ENCODE measurements at places on chromosomes 5 and 9.

DNA sequence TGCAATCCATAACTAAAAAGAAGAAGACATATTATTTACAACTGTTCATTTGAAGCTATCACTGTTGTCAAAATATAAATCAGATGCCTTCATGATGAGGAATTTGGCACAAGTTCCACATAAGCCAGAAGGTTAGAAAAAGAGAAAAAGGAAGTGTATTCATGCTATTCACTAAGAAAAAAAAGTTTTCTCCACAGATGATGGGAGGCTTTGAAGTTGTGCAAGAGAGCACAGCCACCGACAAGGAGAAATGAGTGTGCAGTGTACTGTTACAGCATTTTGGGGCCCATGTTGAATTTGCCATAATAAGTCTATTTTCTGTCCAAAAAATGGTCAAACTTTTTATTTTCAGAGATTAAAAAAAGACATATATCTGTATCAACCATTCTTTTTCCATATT lies 32.9 kb upstream of the IFNK start:
- DNase-seq: no peak

GRCh38 chr5:95374061-95374460 lies 17.1 kb upstream of the FAM81B start:
- no peak for DNase-seq

GRCh38 chr5:162174358-162174974 lies 106.9 kb downstream of the GABRG2 start:
- DNase-seq: no peak

- no peak for DNase-seq
Observed at GRCh38 chr9:81626511-81626910, 62.8 kb downstream of the TLE1 start.

GRCh38 chr5:174165406-174165805 lies 119.9 kb downstream of the NSG2 start:
- no peak for DNase-seq

DNA sequence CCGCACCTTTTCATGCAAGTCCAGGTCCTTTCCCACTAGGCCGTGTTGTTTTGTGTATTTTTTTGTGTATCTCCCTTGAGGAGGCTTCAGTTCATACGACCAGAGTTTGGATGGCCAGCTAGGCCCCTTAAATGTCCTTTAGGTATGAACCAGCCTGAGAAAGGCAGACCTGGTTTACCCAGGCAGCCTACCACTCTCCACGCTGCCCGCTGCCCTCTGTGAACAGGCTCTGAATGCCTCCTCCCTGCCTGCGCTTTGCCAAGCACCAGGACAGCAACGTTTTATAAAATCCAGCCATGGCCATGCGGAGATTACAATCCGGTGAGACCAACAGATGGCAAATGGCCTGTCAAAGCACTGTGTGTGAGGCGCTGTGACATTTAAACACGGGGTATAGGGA lies 626 bp upstream of the CLTB start:
- no peak for DNase-seq

DNA sequence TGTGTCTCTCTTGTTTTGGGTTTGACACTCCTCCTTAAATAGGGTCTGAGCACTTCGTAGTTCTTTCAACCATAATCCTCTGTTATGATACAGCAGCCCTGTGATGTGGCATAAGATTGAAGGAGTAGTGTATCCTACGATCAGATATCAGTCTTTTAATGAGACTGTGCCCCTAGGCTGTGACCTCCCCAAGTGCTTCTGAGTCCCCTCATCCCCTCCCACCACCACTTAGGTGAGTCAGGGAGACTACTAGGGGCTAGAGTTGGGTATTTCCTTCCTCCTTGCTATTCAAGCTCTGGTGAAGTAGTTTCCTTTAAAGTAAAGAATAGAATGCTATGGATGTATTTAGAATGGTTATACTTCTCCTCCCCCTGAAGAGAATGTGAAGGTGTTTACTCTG lies 637.2 kb upstream of the GRAMD2B start:
- DNase-seq: no peak

DNA sequence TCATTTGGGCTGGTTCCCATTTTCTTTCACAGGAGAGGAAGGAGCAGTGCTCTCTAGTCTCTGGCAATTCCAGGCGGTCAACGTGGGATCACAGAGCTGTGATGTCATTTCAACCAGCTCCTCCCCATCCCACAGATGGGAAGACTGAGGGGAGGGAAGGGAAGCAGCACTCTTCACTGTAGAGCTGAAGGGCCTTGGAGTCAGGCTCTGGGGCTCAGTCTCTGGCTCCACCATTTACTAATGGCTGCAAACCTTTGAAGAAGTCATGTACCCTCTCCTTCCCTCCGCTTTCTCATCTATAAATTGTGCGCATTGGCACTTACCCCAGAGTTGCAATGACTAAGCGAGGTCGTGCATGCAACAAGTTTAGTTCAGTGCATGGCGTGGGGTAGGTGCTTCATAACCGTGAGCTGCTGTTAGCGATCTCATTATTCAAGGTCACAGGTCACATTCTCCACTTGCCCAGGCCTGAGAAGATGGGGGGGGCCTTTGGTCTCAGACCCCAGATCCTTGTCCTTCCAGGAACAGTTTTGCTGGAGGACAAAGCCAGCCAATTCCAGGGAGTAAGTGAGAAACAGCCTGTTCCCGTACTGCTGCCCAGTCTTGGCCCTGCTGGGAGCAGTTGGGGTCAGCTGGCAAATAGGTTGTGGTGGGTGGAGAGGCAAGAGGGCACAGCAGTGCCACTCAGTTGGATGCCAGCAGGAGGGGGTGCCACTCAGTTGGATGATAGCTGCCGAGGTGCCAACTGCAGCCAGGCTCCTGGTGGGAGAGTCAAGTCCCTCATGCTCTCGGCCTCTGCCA lies 136.7 kb downstream of the RGS3 start:
- no peak for DNase-seq

DNA sequence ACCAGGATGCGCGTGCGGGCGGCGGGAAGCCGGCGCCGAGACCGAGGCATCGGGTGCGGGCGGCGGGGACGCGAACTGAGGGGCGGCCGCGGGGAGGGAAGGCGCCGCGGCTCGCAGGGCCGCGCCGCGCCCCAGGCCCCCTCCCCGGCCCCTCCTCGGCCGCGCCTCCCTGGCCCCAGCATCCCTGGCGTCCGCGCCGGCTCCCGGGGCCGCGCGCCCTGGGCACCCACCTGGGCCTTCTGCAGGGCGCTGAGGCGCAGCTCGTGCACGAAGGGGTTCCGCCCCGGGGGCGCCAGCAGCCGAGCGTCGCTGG lies 324 bp downstream of the LPCAT1 start:
- no peak for DNase-seq

GRCh38 chr5:10482791-10483530 lies 41.3 kb downstream of the ROPN1L start:
- no peak for DNase-seq

DNA sequence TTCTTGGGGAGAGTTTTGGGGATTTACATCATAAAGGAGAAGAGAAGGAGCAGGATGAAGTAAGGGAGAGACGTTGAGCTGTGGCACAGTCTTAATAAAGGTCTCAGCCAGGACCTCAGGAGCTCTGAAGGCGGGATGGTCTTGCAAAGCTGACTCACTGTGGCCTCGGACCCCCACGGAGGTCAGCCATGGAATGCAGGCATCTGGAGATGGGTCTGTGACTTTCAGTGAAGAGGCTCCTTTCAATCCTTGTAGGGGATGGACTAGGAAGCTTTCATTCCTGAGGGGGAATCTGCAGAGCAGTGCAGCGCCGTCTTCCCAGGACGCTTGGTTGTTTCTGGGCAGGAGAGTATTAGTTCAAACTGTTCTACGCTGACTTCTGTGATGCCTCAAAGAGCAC lies 65.7 kb upstream of the BASP1 start:
- no peak for DNase-seq

DNA sequence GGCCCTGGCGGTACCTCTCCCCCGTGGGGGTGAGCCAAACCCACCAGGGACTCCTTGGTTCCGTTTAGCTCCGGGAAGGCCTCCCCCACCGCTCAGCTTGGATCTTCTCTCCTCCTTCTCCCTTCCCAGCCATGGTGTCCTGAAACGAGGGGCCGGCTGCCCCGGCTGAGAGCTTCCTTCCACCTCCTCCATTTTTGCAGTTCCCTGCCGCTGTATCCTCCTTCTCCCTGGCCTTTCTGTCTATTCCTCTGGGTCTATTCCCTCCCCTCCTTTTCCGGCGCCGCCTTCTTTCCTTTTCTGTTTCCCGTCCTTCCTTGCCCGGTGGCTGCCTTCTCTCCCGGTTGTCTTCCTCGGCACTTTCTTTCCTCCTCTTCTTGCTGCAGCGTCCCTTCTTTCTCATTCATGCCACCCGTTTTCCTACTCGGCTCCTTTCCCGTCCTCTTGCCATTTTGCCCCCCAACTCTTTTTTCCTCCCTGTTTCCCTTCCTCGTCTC lies 110.4 kb downstream of the LIFR start:
- no peak for DNase-seq

GRCh38 chr9:74173284-74173683 lies 323.9 kb upstream of the RORB start:
- DNase-seq: no peak

Data from DMS79 (cell line).